Tracheal epithelial cell (primary cell): ENCODE measurements at places on chromosomes 3 and 15. TPM values are rescaled to one million over a fixed set of nuclear protein-coding genes. Genes with fewer than 3 reads are reported as not detected.

CX3CR1 gene
- under 0.01 TPM in 1 of 2 replicates, not detected in the other for total RNA-seq

BFSP2 gene
- total RNA-seq, result not detected in 2 replicates

CLRN1 gene
- total RNA-seq, result not detected in 2 replicates

PGBD4 gene
- total RNA-seq, result 1.2 and 1.5 TPM in 2 replicates

CD200R1 gene
- 0.24 TPM in 1 of 2 replicates, not detected in the other for total RNA-seq

TUSC2 gene
- 14.9 and 16.9 TPM in 2 replicates for total RNA-seq
